ENCODE measurements at places on chromosomes 11 and 22.

GRCh38 chr22:29663180-29663821, 56.5 kb upstream of the CABP7 start:
- DNase-seq, result no peak

- DNase-seq, result no peak
Measured at GRCh38 chr11:111312076-111312475, 13.7 kb downstream of the POU2AF3 start.

DNA sequence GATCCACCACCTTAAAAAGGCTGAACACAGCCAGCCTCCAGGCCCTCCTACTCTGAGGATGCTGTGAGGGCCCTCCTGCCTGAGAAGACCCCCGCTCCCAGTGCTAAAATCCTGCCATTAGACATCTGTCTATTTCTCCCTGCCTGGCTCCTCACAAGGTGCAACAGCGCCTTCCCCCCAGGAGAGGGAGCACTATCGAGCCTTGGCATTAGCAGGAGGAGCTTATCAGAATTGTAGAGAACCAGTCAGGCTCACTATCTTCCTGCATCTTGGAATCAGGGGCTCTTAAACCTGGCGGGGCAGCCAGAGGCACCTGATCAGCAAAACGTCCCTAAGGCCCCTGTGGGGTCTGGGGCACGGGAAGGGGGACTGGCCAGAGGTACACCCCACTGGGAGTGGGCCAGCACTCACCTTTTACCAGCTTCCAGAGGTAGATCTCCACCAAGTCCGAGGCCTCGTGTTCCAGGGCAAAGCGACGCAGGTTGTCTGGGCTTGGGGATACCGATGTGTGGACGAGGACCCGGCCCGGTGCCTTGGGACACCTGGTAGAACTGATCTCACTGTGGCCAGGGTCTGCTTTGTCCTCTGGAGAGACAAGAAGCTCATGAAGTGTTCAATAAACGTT, 28.7 kb downstream of the CHRDL2 start:
- DNase-seq, result peak; percentile 21

- no peak for DNase-seq
Measured at GRCh38 chr11:20156876-20157613, 3.2 kb downstream of the DBX1 start.

GRCh38 chr11:119779195-119780071, 50.4 kb upstream of the NECTIN1 start:
- DNase-seq, result no peak

- DNase-seq, result no peak
Measured at GRCh38 chr11:116579857-116580727, 192.7 kb downstream of the BUD13 start.

- DNase-seq, result no peak
Measured at GRCh38 chr22:41762980-41763779, 37.3 kb upstream of the CCDC134 start.

DNA sequence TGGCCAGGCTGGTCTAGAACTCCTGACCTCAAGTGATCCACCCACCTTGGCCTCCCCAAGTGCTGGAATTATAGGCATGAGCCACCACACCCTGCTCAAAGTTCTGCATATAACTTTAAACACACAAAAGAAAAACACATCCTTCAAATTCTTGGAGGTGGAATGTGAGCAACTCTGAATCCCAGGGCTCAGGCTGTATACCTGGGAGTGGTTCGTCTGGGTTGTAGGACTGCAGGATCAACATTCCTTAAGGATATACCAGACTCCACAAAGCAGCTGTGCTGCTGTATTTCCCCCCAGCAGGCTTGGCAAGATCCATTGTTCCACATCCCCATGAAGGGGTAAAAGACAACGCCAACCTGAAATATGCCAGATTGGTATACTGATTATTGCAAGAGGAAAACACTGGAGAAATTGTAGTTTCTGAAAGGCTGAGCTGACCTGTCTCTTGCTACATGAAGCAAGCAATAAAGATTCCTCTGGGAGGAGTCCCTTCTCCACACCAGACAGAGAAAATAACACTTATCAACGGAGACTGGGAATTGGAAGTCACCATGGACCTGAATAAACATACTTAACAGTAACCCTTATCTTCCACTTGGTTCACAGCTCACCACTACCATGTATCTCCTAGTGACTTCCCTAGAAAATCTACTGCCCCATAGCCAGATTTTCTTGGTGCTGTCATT, 12.2 kb upstream of the RPS3 start:
- no peak for DNase-seq

DNA sequence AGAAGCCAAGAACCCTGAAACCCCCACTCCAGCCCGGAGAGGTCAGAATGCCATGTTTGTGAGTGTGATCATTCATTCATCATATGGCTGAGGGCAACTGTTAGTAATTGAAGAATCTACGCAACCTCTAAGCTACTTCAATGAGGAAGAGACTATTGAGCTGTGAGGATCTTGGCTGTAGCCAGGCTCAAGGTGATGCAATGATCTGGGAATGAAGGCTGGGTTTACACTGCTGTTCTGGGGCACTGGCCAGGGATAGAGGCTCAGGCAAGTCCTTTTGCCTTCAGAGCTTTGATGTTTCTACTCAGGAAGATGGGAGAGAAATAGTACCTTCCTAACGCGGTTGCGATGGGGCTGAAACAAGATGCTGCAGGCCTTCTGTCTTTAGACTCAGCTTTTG, 12.9 kb downstream of the CRYBB2 start:
- DNase-seq, result no peak

DNA sequence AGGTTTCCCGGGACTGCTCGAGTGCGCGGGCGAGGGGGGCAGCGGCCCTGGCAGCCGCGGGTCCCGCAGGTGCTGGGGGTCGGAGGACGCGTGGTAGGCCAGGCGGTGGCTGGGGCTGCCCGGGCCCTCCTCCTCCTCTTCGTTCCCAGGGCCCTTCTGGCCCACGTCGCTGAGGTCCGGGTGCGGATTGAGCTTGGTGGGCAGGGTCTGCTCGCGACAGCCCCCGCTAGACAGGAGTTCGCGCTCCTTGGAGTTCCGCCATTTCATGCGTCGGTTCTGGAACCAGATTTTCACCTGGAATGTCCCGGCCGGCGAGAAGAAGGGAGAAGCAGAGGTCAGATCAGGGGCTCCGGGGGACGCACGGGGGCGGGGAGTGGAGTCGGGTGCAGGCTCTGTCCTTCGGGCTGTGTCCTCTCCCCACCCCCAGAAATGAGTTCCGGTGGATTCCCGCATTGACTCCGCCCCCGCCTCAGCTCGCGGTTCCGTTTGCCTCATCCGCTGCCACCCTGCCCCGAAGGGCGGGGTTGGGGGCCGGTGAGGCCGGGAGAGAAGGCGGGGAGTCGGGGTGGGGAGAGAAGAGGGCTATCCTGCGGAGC, 3.9 kb downstream of the DBX1 start:
- DNase-seq, result peak; percentile 16
